ENCODE measurements at places on chromosomes 3 and 15. TPM values are rescaled to one million over a fixed set of nuclear protein-coding genes. Genes with fewer than 3 reads are reported as not detected.

DNA sequence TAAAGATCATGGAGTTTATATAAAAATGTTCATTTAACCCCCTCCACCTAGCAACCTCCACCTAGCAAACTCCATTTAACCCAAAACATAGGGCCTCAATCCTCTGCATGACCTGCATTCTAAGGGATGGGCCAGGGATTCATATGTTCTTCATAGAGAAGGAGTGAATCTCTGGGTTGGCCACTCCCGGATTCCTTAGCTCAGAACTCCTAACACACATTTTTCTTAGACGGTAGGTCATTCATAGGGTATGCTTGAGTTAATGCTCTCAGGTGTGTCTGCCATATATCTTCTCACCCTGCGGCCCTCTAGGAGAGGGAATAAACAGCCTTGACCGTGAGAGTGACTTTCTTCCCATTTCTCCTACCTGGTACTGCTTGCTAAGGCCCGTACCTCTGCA lies 102.0 kb upstream of the IGSF10 start:
- H3K27ac ChIP-seq, result no peak overlapping the region
- H3K4me3 ChIP-seq, result no peak overlapping the region
- H3K36me3 ChIP-seq, result no peaks in the 10 kb centered on the region
- no peak for DNase-seq

ATP13A4 gene
- 2.4 TPM for total RNA-seq

- H3K36me3 ChIP-seq, result peaks cover 4% of the 10 kb centered on the region
- H3K27ac ChIP-seq, result no peak overlapping the region
- H3K4me3 ChIP-seq, result no peak overlapping the region
- no peak for DNase-seq
- peaks cover 4% of the 10 kb centered on the region for H3K4me1 ChIP-seq
Observed at GRCh38 chr3:184345317-184346144, 8.1 kb downstream of the FAM131A start.

P2RY1 gene
- 0.67 TPM for total RNA-seq

GRCh38 chr15:64044300-64045100 lies 1.8 kb downstream of the DAPK2 start:
- H3K4me3 ChIP-seq, result no peak overlapping the region
- peaks cover 4% of the 10 kb centered on the region for H3K4me1 ChIP-seq
- DNase-seq, result no peak
- no peak overlapping the region for H3K27ac ChIP-seq

MAP3K13 gene
- total RNA-seq, result 11.5 TPM

DNA sequence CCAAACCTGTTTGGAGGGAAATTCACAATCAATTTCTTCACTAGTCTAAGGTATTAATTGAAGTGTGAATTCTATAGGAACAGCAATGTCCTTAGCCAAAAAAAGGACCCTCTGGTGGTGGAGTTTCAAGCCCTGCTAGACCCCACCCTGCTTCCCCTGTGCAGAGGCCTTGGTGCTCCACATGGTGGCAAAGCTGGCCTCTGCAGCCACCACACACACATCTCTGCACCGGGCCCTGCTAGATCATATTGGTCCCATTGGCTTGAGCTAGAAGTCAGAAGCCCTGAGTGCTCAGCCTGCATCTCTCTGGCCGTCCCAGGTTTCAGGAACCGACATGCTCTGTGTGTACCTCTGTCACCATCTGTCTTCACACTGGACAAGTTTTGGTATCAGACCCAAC lies 220.9 kb upstream of the TRIM42 start:
- no peak for DNase-seq
- no peaks in the 10 kb centered on the region for H3K27me3 ChIP-seq
- H3K4me1 ChIP-seq, result no peaks in the 10 kb centered on the region
- no peaks in the 10 kb centered on the region for H3K36me3 ChIP-seq
- H3K4me3 ChIP-seq, result no peak overlapping the region

- H3K36me3 ChIP-seq, result no peaks in the 10 kb centered on the region
- H3K27me3 ChIP-seq, result peaks cover 7% of the 10 kb centered on the region
- peak; percentile 19 for DNase-seq
- no peak overlapping the region for H3K27ac ChIP-seq
Observed at GRCh38 chr3:155382396-155383042, 89.0 kb upstream of the STRIT1 start.

DNA sequence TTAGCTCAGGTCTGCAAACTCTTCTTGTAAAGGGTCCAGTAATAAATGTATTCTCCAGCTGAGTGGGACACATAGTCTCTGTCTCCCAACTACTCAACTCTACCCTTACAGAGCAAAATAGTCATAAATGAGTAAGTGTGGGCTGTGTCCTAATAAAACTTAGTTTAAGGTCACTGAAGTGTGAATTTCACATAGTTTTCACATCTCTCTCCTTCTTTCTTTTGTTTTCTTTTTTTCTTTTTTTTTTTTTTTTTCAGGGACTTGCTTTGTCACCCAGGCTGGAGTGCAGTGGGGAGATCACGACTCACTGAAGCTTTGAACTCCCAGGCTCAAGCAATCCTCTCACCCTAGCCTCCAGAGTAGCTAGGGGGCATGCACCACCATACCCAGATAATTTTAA lies 1.9 kb upstream of the ACTL6A start:
- H3K4me1 ChIP-seq, result peaks cover 25% of the 10 kb centered on the region
- peaks cover 6% of the 10 kb centered on the region for H3K36me3 ChIP-seq
- peaks cover 2% of the 10 kb centered on the region for H3K27me3 ChIP-seq
- H3K27ac ChIP-seq, result no peak overlapping the region
- no peak overlapping the region for H3K4me3 ChIP-seq

GRCh38 chr15:29925227-29926082 lies 103.2 kb upstream of the TJP1 start:
- H3K4me3 ChIP-seq, result no peak overlapping the region
- no peaks in the 10 kb centered on the region for H3K36me3 ChIP-seq
- H3K27me3 ChIP-seq, result peaks cover 46% of the 10 kb centered on the region
- H3K27ac ChIP-seq, result no peak overlapping the region

- H3K27ac ChIP-seq, result peak overlapping the region; percentile 1
- H3K36me3 ChIP-seq, result no peaks in the 10 kb centered on the region
- peaks cover 35% of the 10 kb centered on the region for H3K4me1 ChIP-seq
- H3K4me3 ChIP-seq, result no peak overlapping the region
Observed at GRCh38 chr3:114318295-114318694, 24.5 kb downstream of the TIGIT start.

CHST13 gene
- total RNA-seq, result not detected

NGLY1 gene
- total RNA-seq, result 50.0 TPM

GALNT15 gene
- total RNA-seq, result not detected

GRCh38 chr15:82124331-82125263 lies 78.8 kb upstream of the MEX3B start:
- DNase-seq, result no peak
- peaks cover 9% of the 10 kb centered on the region for H3K36me3 ChIP-seq
- H3K27me3 ChIP-seq, result no peaks in the 10 kb centered on the region
- no peak overlapping the region for H3K4me3 ChIP-seq

DNA sequence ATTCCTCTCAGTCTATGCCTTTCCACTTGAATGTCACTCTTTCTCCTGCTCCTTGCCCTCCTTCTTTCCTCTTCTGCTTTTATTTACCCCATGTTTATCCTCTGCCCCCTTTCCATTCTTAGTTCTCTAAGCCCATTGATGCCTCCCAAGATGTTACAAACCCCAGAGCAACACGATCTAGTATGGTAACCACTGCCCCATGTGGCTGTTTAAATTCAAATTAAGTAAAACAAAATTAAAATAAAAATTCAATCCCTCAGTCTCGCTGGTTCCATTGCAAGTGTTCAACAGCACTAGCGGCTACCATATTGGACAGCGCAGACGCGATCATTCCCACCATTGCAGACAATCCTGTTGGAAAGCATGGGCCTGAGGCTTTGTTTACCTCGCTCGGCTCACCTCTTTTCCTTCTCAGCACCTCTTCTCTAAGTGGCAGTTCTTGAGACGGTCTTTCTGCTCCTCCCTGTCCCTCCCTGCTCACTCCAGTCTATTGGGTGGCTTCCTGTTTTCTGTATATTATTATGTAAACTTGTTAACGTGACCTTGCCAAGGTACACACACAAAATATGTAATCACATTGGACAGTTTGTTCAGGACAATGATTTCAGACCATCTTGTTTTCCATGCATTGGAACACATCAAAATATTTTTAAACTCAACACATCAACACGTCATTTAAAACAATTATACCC lies 21.8 kb upstream of the CA12 start:
- no peak overlapping the region for H3K4me3 ChIP-seq
- no peak overlapping the region for H3K27ac ChIP-seq
- H3K27me3 ChIP-seq, result no peaks in the 10 kb centered on the region
- H3K4me1 ChIP-seq, result peaks cover 5% of the 10 kb centered on the region
- no peaks in the 10 kb centered on the region for H3K36me3 ChIP-seq

- H3K4me3 ChIP-seq, result peak overlapping the region; percentile 30
- peaks cover 36% of the 10 kb centered on the region for H3K27me3 ChIP-seq
- peak; percentile 12 for DNase-seq
- H3K36me3 ChIP-seq, result no peaks in the 10 kb centered on the region
- H3K27ac ChIP-seq, result no peak overlapping the region
- H3K4me1 ChIP-seq, result peaks cover 4% of the 10 kb centered on the region
Observed at GRCh38 chr3:57079474-57079831, 19.0 kb downstream of the SPATA12 start.

Measured in activated naive CD4-positive, alpha-beta T cell treated with anti-CD3 and anti-CD28 coated beads for 36 hours (primary cell).